ENCODE measurements at places on chromosomes 5 and 9. TPM values are rescaled to one million over a fixed set of nuclear protein-coding genes. Genes with fewer than 3 reads are reported as not detected.
A peak's percentile ranks its signal among the peaks of the same experiment; 100 is the strongest.

DNA sequence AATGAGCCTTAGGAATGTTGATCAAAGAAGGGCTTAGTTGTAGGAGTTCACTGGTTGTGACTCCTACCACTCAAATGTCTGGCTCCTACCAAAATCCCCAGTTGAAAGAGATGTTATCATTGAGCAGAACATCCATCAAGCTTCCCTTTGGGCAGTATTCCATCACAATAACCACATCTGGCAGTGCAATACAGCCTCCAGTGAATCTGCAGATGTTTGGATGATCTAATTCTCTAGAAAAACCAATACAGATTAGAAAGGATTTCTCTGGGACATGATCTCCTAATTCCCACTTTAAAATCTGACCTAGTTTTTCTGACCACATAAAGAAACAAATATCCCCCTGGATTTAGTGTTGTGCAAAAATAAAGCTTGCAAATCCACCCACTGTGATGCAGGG, 81.6 kb downstream of the TMEM215 start:
- DNase-seq = no peak

DNA sequence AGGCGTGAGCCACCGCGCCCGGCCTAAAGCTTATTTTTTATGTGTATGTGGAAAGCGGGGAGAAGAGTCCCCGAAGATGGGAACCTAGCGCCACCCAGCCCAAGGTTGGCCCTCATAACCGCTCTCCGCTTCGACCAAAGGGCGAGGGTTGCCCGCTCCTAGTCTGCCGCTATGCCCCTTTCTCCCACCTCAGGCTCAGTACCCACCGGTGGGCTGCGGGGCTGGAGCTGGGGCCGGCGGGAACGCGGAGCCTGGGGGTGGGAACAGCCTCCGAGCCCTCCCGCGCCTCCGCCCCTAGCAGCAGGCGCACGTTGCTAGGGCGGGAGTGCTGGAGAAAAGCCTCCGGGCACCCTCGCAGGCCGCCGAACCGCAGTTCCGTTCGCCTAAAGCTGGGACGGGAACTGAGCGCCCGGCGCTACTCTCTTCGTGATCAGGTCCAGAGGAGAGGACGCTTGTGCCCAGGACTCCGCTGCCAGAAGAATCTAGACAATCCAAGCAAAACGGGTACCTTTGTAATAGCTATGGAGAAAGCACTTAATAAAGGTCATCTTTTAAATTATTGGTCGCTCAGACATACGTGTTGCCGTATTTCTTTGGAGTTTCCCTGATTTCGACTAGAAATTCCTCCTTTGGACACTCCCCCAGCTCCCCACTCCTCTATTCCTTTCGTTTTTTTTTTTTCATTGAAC, at the start of gene WDR31:
TSS of gene WDR31 (minus strand) at position 265 of the 689 bp plus-strand sequence. CDS start 8,253 bp downstream, outside the sequence.
- peak; percentile 92 for DNase-seq

DNA sequence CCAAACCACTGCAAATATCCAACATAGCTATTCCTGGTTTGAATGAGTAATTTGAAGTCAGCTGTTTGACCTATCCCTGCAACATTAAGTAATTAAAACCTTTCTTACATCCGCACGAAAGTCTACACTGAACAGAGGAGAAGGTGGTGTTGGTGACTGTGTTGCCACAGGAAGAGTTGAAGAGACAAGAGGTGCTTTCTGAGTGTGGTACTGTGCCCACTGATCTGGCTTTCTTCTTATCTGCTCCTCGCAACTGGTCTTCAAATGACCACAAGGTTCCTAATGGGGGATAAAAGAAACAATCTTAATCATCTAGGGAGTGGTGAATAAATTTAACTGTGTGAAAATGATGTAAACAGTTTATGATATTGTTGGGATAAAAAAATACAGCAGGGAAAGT, 29.4 kb upstream of the PDCL start:
- DNase-seq = no peak

DNA sequence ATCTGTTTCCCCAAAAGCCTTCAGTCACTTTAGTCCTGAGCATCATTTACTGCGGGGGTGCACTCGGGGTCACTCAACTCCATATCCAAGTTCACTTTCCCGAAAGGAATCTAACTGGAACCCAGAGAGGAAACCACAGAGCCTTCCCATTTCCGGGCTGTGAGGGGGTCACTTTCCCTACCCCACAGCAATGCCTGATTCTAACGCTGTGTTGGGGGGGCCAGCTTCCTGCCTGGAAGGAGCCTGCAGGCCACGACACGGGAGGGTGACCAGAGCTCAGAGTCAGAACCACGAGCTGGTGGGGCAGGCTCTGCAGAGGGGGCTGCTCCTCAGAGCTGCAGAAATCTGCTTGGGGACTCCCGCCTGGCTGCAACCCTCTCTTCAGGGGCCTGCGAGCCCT, 20.3 kb downstream of the BRD9 start:
- no peak for DNase-seq

DNA sequence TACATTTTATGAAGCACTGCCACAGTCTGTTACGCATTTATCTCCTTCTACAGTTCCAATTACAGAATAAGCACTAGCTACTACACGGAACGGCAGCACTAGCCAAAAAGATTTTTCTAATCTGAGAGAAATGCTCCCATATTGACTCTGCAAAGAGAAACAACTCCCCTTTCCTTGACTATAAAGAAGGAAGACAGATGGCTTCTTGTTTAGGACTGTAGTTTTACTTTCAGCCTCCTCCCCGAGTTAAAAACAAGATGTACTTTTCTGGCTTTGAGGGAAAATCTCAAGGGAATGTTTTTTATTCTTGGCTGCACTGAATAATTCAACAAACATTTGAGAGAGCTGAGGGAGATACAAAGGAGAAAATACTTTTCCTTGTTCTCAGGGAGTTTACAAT, 1.9 kb upstream of the SLC44A1 start:
- no peak for DNase-seq

GRCh38 chr5:121979691-121980090, 17.9 kb downstream of the SRFBP1 start:
- DNase-seq = no peak

- DNase-seq = no peak
Measured at GRCh38 chr9:128899566-128900322, 17.8 kb downstream of the LRRC8A start.

DNA sequence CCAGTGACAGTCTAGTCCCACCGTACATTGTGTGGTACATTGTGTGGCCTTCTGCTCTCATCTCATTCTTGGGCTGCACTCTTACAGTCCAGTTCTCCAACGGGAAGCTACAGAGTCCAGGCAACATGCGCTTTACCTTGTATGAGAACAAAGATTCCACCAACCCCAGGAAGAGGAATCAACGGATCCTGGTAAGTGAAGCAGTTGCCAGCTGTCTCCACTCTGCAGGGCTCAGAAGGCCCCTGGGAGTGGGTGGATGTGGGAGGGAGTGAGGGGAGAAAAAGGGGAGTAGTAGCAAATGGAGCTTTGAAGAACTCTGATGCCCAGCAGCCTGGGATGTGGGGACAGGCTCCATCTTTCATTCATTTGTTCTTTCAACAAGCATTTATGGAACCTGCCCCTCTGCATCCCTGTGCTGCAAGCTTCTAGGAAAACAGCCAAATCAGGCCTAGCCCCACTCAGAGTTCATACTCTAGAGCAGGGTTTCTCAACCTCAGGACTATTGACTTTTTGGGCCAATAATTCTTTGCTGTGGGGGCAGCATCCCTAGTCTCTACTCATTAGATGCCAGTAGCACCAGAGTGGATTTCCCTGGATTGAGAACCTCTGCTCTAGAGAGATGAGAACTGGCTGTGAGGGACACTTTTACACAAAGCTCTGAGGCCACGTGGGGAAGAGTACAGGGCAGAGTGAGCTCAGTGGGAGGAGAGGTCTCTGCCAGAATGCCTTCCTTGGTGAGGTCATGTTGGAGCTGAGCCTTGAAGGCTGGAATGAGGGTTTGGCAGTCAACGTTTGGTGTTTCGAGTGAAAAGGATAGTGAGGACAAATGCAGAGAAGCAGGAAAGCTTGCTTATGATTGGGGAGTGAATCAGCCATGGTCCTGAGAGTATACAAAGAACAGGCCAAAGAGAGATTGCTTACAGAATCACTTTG, 1.1 kb downstream of the POLR1E start:
- no peak for DNase-seq

DNA sequence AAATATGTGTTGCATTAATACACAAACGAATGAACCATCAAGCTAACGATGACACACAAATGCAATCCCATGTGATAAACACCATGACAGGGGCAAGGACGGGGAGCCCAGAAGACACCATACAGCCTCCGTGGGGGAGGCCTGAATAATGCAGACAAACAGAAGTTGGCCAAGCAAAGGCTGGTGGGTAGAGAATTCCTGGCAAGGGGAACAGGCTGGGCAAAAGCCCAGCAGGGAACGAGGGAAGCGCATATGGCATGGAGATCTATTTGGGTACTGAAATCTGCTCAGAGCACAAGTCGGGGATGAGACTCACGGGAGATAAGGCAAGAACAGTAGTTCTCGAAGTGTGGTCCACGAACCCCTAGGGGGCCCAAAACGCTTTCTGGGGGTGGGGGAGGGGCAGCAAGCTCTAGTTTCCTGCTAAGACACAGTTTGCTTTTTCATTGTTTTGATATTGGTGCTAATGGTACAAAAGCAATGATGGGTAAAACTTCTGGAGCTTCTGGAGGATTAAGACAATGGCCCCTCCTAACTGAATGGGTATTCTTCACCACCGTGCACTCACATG, 42.9 kb upstream of the FBXW11 start:
- DNase-seq = no peak

- no peak for DNase-seq
Measured at GRCh38 chr5:134413046-134413445, 1.4 kb upstream of the CDKN2AIPNL start.

DNA sequence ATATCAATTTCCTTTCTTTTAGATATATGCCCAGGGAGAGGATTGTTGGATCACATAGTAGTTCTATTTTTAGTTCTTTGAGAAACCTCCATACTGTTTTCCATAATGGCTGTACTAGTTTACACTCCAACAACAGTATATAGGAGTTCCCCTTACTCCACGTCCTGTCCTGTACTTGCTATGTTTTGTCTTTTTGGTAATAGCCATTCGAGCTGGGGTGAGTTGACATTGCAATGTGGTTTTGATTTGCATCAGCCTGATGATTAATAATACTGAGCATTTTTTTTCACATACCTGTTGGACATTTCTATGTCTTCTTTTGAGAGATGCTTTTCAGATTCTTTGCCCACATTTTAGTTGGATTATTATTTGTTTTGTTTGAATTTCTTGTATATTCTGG, 445.9 kb downstream of the NTRK2 start:
- DNase-seq = no peak

DNA sequence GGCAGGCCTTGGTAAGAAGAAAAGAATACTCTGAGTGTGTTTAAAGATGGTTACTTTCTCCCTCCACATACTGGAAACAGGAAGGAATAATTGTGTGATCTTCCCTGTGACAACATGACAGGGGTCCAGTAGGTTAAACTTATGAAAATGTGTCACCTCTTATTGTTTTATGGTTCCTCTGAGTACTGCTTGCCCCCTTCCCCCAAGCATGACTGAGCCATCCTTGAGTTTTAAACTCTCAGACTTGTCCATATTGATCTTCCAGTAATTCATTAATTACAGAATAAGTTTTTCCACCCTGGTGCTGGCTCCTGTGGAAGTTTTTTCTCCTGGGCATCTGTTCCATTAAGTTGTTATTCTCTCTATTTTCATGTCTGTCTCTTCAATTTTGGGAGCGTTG, 95.8 kb downstream of the CNTLN start:
- no peak for DNase-seq

DNA sequence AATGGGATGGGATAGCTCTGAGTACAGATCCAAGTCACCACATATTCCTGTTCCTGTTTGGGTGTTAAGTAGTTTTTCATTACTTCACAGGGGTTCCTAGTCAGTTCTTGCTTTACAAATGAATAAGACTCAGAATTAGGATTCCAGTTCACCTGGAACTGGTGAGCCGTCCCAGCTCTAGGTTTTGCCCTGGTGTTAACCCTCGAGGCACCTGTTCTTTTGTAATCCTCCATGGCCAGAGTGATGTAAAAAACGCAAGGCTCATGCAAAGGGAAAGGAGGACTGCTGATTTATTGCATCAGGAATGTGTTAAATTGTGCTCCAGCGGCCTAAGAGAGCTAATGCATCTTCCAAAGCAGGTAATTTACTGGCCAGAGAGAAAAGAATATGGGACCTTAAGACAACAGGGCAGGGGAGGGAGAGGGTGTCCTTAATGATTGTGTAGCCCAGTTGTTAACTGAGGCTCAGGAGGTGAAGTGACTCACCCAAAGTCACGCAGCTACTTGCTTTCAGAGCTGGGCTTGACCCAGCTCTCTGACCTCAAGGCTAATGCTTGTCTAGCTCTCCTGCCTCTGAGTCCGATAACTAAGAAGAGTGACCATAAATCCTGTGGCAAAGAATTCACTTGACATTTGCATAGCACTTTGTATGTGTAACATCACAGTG, 70.5 kb downstream of the DMRT2 start:
- DNase-seq = no peak

DNA sequence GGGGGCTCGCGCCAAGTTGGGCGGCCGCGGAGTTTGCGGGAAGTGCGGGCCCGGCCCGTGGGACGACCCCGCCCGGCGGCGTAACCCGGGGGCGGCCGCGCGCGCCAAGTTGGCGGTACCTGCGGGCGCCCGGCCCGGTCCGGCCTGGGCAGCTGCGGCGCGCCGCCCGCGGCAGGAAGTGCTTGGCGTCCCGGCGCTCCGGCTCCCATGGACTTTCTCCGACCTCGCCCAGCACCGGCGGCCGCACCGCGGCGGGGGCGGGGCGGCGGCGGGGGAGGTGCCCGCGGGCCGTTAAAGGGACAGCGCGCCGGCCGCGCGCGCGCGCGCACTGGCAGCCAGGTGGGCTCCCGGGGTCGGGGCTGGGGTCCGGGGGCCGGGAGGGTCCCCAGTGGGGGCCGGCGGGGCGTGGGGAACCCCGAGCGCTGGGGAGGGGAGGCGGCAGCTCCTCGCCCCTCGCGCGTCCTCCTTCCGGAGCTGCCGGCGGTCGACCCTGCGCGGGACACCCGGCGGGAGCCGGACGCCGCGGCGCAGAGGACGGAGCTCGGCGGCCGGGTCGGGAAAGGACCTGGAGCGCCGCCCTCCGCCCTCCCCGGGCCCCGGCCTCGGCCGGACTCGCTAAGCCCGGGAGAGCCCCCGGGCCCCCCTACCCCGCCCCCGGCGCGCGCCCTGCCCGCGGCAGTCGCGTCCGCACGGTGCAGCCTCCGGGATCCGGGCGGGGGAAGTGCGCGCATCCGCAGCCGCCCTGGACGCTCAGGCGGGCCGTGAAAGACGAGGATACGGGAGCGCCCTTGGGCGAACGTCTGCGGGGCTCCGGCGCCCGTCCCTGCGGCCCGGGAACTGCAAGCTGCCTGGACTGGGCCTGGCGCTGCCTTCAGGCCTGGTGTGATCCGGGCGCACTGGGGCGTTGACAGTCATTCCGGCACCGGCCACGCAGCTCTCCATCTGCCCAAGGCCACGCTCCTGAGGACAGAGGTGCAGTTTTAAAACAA, at the start of gene NACC2:
TSS of gene NACC2 (minus strand) at position 220 of the 989 bp plus-strand sequence. CDS start 44,768 bp downstream, outside the sequence.
- peak; percentile 69 for DNase-seq

GRCh38 chr5:74950836-74951515, 84.8 kb upstream of the FAM169A start:
- DNase-seq = no peak

GRCh38 chr5:91288118-91288916, 94.8 kb downstream of the ARRDC3 start:
- DNase-seq = no peak

ANXA2R gene
- total RNA-seq = 0.40 TPM

ITK gene
- 0.81 TPM for total RNA-seq

CTXN3 gene
- not detected for total RNA-seq

TLR4 gene
- total RNA-seq = 9.1 TPM

SLC6A7 gene
- total RNA-seq = not detected

PAEP gene
- not detected for total RNA-seq

LCP2 gene
- 3.2 TPM for total RNA-seq

OR13C4 gene
- total RNA-seq = not detected

GFI1B gene
- total RNA-seq = not detected

CACNA1B gene
- 0.32 TPM for total RNA-seq

CCDC192 gene
- not detected for total RNA-seq

All from pancreas (tissue), 10 donors.